ENCODE measurements at places on chromosomes 1 and 21.
A peak's percentile ranks its signal among the peaks of the same experiment; 100 is the strongest.

DNA sequence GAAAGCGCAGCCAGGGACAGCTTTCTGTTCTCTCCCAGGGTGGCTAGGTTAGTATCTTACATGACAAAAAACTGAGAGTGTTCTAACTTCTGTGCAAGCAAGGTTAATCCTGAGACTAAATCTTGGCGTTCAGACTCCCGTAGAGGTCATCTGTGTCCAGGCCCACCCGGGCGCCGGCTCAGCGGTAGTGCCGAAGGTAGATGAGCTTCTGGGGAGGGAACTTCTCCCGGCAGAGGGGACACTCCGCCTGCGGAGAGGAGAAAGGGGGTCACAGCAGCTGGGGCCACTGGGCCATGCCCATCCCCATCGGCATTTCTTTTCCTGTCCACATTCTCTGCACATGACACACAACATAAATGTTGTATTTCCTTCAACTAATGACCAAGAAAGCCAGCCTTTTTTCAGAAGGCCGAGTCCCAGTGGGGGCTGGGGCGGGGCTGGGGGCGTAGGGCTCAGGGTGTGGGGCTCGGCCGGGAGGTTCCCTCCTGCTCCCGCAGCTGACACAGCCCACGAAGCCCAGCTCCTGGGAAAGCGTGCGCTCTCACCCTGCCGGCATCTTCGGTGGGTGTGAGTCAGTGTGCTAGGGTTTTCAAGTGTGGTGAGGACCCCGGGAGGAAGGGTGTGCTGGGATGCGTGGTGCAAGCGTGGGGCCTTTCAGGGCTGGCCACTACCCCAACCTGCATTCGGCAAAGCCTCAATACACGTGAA lies 6.6 kb downstream of the PEX10 start:
- H3K4me3 ChIP-seq = no peak overlapping the region
- H3K27me3 ChIP-seq = no peaks in the 10 kb centered on the region
- peaks cover 18% of the 10 kb centered on the region for H3K36me3 ChIP-seq
- peak overlapping the region; percentile 21 for H3K27ac ChIP-seq
- no peak for DNase-seq

GRCh38 chr1:6424619-6425593 lies at the start of gene ESPN:
TSS of gene ESPN (plus strand) at chr1:6424776. CDS start at chr1:6424956, 180 bp downstream.
- no peak within 1 kb of the TSS for H3K4me3 ChIP-seq
- H3K36me3 ChIP-seq = no peaks in the 10 kb centered on the region
- no peak for DNase-seq
- peaks cover 1% of the 10 kb centered on the region for H3K4me1 ChIP-seq
- no peak within 1 kb of the TSS for H3K27ac ChIP-seq

DNA sequence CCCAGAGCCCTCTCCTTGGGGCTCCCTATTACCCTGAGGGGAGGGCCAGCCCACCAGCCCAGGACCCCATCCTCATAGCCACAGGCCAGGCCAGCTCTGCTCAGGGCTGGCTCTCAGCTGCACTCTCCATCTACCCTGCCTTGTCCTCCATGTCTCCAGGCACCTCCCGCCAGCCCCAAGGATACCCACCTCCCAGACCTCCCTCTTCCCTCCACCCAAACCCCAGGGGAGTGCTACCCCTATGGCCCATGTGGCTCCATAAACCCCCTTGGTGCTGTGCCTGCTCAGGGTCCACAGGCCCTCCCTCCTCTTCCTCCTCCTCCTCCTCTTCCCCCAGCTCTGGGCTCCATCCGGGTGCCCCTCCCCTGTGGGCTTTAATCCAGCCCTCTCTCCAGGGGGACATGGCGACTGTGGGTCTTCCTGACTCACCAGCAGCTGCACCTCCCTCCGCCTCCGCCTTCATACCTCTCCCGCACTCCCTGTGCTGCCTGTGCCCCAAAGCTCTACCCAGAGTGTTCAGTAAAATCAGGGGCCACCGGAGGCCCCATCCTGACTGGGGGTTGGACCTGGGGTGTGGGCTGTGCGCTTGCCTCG lies 9.1 kb downstream of the YBEY start:
- no peak overlapping the region for H3K4me3 ChIP-seq
- H3K27ac ChIP-seq = no peak overlapping the region
- H3K27me3 ChIP-seq = peaks cover 9% of the 10 kb centered on the region

DNA sequence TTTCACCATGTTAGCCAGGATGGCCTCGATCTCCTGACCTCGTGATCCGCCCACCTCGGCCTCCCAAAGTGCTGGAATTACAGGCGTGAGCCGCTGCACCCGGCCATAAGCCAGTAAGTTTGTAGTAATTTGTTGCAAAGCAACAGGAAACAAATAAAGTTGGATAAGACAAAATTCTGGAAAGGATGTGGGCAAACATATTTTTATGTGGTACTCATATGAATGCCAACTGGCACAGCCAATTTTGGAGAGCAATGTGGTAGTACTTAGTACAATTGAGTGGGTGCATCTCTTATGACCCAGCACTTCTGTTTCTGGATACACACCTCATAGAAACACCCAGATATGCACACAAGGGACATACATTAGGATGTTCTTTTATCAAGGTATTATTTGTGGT lies 8.4 kb upstream of the IL12RB2 start:
- no peaks in the 10 kb centered on the region for H3K4me1 ChIP-seq
- H3K36me3 ChIP-seq = no peaks in the 10 kb centered on the region
- H3K27me3 ChIP-seq = peaks cover 18% of the 10 kb centered on the region
- H3K27ac ChIP-seq = no peak overlapping the region
- DNase-seq = no peak
- H3K4me3 ChIP-seq = no peak overlapping the region

DNA sequence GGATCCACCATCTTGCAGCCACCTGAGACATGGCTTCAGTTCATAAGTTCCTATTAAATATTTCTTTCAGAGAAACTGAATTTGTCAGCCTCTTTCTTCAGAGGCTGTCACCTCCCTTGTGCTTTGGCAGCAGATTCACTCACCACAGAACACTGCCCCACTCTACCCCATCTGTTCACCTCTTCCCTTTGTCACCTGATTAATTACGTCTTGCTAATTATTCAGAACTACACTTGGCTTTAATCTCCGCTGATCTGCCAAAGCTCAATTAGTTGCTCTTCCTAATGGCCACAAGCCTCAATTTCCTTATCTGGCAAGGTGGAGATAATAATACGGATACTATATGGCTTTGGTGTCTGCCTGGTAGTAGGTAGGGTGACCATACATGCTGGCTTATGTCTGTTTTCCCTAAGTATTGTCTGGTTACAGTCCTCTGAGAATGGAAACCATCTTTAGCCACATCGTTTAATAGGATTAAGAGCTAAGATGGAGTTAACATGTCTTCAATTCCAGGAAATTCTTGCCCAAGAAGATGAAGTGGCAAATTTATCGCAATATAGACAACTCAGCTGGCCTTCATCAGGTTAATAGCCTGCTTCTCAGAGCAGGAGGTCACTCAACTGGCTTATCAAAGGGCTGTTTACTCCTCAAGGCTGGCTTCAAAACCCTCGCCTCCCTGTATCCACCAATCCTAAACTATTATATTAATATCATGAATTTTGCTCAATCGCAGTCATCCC lies 58.2 kb upstream of the ADAR start:
- no peaks in the 10 kb centered on the region for H3K4me1 ChIP-seq
- no peak overlapping the region for H3K4me3 ChIP-seq
- H3K36me3 ChIP-seq = no peaks in the 10 kb centered on the region
- no peaks in the 10 kb centered on the region for H3K27me3 ChIP-seq
- no peak for DNase-seq

GRCh38 chr21:45376459-45377324 lies 28.3 kb upstream of the COL18A1 start:
- H3K27ac ChIP-seq = no peak overlapping the region
- H3K27me3 ChIP-seq = no peaks in the 10 kb centered on the region
- DNase-seq = no peak
- no peaks in the 10 kb centered on the region for H3K36me3 ChIP-seq

GRCh38 chr1:176696109-176696508 lies 233.1 kb downstream of the PAPPA2 start:
- peak; percentile 70 for DNase-seq
- H3K4me1 ChIP-seq = peaks cover 60% of the 10 kb centered on the region
- peak overlapping the region; percentile 96 for H3K27ac ChIP-seq

- DNase-seq = peak; percentile 46
- no peaks in the 10 kb centered on the region for H3K27me3 ChIP-seq
- H3K27ac ChIP-seq = peak overlapping the region; percentile 97
- H3K4me1 ChIP-seq = peaks cover 57% of the 10 kb centered on the region
- H3K36me3 ChIP-seq = no peaks in the 10 kb centered on the region
Measured at GRCh38 chr1:45913731-45914501, 110.5 kb downstream of the MAST2 start.

All from cardiac muscle cell (in vitro differentiated cells and primary cell).